Hematopoietic multipotent progenitor cell (in vitro differentiated cells): ENCODE measurements at places on chromosomes 5 and 9.

DNA sequence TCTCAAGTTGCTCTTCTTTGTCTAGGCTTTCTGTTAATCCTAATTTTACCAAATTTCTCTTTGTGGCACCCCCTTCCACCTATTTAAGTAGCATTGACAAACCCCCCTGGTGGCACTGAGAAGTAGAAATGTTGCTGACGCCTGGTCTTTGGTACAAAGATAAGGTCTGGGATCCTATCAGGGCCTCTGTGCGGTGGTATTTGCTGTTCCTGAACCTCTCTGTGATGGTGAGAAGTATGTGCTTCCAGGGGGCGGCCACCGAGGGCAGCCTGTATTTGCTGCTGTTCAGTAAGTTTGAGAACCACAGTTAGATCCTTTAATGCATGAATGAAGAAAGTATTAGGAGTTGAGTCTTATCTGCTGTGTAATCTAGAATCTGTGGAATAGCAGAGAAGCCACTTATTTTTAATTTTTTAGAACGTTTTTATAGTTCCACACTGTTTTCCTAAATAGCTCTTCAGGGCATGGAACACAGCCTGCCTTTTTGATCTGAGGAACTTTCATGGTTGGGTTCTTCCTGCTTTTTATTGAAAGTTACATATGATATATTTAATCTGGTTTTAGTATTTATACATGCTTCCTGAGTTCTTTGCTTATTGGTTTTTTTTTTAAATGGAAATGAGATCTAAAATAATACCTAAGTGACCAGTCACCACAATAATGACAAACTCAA is 124.2 kb downstream of the TRIO start:
- peak; percentile 46 for DNase-seq

GRCh38 chr5:151084363-151084762 is 3.5 kb upstream of the TNIP1 start:
- DNase-seq, result no peak

DNA sequence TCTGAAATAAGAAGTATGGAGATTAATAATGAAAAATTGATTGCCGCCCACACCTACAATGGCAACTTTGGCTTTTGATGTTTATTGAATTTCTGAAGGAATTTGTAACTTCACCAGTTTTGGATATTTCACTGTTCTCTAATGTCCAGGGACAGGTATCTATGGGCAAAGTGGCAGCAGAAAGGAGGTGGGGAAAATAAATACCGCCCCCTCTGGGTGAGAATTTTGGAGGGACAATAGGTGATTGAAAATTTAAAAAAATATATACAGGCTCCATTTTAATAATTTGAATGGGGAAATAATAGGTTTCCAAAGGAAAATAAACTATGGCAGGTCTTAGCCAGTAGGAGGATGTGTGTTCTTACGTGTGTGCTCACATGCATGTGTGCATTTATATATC is 1.3 kb downstream of the SCGB3A2 start:
- DNase-seq, result no peak

DNA sequence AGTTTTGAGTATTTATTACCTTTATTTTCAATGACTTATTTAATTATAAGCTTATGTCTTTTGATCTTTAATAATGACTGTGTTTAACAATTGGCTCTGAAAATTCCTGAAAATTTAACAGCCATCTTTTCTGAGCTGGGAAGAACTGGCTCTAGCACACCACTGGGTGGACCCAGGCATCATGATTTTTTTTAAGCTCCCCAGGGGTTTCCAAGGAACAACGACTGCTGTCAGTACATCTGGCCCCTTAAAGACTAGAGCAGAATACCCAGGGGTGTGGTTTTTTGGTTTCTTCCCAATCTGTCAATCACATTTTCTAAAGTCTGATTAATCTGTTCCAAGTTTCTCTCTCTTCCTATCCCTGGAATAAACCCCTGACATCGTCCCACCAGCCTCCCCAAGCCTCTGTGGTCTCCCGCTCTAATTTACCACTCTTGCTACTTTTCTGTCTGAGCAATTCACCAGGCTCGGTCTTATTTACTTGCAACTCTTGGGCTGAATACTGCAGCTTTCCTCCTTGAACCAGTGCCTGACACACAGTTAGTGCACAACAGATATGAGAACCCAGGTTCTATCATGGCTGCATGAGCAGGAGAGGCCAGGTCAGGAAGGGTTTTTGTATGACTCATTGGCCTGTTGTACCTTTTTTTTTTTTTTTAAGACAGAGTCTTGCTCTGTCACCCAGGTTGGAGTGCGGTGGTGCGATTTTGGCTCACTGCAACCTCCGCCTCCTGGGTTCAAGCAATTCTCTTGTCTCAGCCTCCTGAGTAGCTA is 321.9 kb downstream of the ZSWIM6 start:
- DNase-seq, result no peak

DNA sequence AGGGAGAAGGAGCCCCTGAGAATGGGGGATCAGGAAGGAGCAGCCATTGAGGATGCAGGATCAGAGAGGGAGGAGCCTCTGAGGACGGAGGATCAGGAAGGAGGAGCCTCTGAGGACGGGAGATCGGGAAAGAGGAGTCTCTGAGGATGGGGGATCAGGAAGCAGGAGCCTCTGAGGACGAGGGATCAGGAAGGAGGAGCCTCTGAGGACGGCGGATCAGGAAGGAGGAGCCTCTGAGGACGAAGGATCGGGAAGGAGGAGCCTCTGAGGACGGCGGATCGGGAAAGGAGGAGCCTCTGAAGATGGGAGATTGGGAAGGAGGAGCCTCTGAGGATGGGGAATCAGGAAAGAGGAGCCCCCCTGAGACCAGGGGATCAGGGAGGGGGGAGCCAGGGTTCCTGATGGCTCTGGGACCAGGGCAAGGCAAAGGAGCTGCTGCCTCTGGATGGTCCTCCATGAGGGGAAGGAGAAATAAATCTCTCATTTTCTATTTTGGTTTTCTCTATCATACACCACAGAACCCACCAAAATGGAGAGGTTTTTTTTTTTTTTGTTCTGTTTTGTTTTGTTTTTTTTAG is 22.6 kb upstream of the SARDH start:
- no peak for DNase-seq

- peak; percentile 29 for DNase-seq
Measured at GRCh38 chr5:62268792-62269191, 37.2 kb upstream of the KIF2A start.

- DNase-seq, result no peak
Measured at GRCh38 chr9:135508211-135508820, 7.8 kb downstream of the MRPS2 start.

DNA sequence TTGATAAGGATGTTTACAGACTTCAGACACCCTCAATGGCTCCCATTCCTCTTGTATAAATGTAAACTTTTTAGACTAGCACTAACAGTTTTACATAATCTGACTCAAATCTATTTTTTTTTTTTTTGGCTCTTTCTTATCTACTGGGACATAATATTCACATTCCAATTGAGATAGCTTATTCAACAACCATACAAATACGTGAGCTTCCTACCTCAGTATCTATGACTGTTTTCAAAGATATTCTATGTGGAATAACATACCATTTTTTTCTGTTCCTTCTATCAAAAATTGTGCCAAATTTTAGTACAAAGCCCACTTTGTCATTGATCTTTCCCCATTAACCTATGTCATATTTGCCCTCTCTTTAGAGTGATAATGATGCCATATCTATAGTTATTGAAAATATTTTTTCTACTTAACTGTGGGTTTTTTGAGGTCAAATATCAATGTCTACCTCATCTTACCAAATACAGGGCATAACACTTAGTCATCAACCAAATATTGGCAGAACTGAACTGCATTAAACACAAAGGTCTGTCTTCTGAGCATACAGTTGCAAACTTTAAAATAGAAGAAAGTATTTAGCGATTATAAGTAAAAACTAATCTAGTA is 482.6 kb downstream of the PTPRD start:
- DNase-seq, result no peak

DNA sequence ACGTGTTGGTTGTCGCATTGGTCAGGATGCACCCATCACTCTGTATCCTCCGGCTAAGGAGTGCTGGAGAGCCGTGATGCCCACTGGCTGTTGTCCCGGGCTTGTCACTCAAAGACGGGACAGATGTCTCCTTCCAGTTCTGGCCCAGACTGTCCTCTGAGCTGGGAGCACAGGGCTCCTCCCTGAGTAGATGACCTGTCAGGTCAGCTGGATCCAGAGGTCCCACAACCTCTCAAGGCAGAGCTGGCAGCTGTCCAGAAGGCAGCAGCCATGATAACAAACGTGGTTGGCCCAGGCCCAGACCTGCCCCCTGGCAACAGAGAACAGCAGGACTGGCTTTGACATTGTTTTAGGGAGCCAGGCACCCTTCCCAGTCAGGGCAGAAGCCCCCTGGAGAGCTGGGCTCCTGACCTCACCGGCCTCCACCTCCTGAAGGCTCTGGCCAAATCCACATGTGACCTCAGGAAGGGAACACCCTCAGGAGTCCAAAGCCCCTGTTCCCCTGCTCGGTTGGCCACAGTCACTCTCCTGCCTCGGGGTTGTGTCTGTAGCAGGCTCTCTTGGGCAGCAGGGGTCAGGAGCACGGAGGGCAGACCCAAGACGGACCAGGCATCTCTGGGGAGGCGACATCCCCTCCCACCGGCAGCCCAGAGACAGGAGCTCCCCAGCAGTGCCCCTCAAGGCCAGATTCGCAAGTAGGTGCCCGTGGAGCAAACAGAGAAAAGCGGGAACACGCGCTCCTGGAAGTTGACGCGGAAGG is 10.3 kb downstream of the TRIM7 start:
- DNase-seq, result no peak

GRCh38 chr5:16464664-16465543 is 696 bp downstream of the ZNF622 start:
- DNase-seq, result peak; percentile 25

GRCh38 chr9:71662082-71662481 is 106.2 kb downstream of the CEMIP2 start:
- DNase-seq, result no peak

DNA sequence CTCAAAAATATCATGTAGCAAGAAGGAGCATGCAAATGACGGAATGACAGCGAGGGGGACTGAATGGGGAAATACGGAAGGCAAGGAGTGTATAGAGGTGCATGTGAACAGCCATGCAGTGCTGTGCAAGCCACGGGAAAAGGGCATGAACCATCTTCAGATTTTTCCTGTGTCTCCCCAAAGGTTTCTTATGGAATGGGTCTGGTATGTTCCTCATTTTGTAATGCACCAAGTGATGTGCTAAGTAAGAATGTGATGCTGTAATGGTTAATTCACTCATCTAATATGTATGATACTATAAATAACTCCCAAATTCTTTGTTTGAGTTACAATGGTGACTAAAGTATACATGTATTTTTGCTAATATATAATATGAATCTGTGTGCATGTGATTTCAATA is 99.0 kb upstream of the DAB2 start:
- DNase-seq, result no peak

DNA sequence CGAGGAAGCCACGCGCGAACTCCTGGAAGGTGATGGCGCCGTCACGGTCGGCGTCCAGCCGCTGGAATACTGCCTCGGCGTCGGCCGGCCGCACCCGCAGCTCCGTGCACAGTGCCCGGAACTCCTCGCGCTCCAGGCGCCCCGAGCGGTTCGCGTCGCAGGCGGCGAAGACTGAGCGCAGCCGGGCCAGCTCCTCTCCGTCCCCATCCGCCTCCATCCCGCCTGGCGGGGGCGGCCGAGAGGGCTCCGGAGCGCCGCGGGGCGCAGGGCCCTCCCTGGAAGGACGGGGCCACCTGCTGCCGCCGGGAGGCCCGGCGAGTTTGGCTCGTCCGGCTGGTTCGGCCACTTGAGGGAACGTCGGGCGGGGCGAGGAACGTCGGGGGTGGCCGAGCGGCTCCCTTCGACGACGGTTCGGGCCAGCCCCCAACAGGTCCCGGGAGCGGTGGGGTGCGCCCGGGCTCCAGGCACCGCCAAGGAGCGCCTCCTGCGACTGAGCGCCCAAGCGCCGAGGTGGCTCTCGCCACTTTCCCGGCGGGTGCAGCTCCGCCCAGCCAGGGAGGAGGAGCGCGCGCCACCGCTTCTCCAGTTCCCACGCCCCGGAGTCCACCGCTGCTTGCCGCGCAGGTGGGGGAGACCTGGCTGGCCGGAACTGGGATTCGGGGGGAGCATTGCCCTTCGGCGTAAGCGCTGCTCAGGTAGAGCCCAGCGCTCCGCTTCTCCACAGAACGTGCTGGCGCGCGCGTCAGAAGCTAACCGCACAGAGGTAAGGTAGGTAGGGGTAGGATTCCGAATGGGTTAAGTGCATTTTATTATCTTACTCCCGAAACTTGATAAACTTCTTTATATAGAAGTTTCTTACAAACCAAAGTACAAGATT is at the start of gene RASEF:
RASEF (minus strand) TSS at position 492 of the 877 bp plus-strand sequence; CDS start at position 217, 275 bp downstream.
- DNase-seq, result no peak

DNA sequence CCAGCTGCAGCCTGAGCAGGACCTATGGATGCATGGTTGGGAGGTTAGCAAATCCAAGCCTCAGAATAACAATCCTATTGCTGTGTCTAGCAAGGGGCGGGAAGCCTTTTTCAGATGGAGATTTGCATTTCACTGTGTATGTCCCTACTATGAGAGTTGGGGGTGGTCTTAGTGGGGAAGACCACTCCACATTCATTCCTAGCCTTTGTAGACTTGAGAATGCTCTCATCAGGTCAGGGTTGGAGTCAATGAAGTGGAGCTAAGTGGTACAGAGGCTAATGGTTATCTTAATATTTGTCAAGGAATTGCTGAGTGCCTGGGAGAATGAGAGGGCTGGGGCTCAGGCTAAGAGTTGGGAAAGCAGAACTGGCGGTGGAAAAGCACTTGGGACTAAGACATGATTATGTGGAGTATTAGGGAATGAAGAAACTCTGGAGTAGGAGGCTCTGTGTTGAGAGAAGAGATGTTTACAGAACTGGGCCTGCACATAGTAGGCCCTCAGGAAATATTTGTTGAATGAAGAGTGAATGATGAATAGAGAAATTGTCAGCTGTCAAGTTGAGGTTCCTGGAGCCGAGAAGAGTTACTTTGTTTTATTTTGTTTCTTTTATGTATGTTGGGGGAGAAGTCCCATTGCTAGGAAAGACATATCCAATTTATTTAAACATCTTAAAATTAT is 175.5 kb upstream of the SPRY4 start:
- no peak for DNase-seq

DNA sequence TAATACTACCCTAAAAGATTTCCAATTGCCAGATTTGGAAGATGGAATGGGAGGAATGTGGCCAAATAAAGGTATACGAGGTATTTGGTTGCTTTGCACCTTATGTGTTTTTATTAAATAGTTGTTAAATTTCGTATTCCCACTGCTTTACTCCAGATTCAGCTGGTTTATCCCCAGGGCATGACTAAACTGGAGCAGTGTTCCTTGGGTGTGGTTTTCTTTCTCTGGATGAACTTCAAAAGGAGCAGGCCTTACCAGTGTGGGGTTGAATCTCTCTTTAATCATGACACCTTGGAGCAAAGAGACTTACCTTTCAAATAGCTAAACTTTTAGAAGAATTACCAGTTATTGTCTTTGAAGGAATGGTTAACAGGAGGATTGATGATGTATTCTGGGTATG is 121.7 kb upstream of the BNC2 start:
- DNase-seq, result no peak
